ENCODE measurements at places on chromosomes 1 and 21. TPM values are rescaled to one million over a fixed set of nuclear protein-coding genes. Genes with fewer than 3 reads are reported as not detected.

Gene ACTA1
- not detected for polyA plus RNA-seq

Gene CXADR
- 0.99 TPM for polyA plus RNA-seq

Gene LHX8
- not detected for polyA plus RNA-seq

Gene GADD45A
- 13.0 TPM for polyA plus RNA-seq

Gene DNM3
- polyA plus RNA-seq = 0.36 TPM

Gene EGLN1
- polyA plus RNA-seq = 27.3 TPM

Gene TDRD10
- not detected for polyA plus RNA-seq

Gene C1QB
- not detected for polyA plus RNA-seq

Gene COL6A2
- polyA plus RNA-seq = 8.8 TPM

DNA sequence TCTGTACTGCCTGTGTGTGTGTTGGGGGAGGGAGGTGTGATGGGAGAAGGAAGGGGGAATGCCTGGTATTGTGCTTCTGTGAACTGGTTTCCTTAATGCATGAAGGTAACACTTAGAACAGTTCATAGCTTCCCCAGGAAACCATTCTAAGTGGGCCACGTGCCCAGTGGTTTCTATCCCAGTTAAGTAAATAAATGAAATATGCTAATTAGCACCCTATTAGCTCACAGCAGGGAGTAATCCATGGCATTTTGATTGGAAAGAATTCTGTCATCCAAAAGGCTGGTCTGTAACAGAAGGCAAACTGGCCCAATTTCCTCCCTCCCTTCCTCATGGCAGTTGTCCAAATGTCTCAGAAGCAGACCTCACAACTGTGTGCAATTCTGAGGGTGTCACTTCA is 199.3 kb downstream of the TTLL7 start:
- no peak for DNase-seq

- DNase-seq = no peak
Observed at GRCh38 chr1:8122477-8123407, 96.6 kb upstream of the ERRFI1 start.

- DNase-seq = no peak
Observed at GRCh38 chr1:28306301-28306949, 22.4 kb upstream of the MED18 start.

DNA sequence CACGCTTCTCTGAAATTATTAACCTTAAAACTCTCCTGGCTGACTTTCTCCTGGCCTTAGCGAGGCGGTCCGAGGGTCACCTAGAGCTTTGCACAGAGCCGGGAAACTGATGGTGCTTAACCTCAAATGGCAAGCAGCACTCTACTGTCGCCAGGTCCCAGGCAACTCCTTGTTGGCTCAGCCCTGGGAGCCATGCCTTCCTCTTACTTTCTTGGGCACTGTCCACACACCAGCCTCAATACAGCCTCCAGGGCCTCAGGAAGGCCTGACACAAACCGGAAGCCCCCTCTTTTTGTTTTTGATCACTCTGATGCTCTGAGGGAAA is 3.8 kb downstream of the TRABD2B start:
- DNase-seq = no peak

DNA sequence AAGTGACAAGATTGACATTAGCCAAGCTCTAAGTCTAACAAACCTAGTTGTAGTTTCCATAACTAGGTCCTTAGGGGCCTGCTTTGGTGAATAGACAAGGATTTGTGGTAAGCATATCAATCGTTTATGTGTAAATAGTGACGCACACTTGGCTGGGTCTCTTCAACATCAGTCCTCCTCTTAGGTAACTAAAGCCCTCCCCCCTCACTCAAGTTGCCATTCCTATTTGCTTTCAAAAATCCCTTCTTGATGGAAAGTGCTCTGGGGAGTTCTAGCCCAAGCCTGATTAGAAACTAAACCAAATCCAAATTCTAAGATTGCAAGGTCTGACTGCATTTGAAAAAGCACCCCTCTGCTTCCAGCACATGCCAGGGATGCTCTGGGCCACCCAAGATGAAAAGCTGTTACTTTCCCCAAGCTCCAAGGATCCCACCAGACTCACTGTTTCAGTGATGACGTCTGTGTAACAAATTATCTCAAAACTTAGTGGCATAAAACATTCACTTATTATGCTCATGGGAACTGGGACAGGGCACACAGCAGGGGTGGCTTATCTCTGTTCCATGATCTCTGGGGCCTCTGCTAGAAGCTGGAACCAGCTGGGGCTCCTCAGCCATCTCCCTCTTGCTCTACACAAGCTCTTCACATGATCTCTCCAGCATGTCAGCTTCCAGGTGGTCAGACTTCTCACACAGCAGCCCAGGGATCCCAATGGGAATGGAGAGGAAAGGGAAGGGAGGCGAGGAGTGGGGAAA is 74.1 kb downstream of the RRAGC start:
- DNase-seq = no peak

GRCh38 chr1:31691951-31692350 is 11.9 kb downstream of the COL16A1 start:
- no peak for DNase-seq

DNA sequence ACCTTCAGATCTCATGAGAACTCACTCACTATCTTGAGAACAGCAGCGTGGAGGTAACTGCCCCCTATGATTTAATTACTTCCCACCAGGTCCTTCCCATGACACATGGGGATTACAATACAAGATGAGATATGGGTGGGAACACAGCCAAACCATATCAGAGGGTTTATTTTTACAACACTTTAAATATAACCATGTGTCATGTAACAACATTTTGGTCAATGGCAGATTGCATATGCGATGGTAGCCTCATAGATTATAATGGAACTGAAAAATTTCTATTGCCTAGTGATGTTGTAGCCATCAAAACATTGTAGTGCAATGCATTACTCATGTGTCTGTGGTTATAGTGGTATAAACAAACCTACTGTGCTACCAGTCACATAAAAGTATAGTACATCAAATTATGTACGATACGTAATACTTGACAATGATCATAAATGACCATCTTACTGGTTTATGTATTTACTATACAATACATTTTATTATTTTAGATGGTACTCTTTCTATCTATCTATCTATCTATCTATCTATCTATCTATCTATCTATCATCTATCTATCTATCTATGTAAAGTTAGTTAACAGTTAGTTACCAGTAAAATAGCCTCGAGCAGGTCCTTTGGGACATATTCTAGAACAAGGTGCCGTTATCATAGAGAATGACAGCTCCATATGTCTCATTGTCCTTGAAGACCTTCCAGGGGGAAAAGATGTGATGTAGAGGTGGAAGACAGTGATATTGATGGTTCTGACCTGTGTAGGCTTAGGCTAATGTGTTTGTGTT is 12.6 kb upstream of the S100B start:
- DNase-seq = no peak

GRCh38 chr1:245776694-245777332 is 622.0 kb downstream of the KIF26B start:
- no peak for DNase-seq

DNA sequence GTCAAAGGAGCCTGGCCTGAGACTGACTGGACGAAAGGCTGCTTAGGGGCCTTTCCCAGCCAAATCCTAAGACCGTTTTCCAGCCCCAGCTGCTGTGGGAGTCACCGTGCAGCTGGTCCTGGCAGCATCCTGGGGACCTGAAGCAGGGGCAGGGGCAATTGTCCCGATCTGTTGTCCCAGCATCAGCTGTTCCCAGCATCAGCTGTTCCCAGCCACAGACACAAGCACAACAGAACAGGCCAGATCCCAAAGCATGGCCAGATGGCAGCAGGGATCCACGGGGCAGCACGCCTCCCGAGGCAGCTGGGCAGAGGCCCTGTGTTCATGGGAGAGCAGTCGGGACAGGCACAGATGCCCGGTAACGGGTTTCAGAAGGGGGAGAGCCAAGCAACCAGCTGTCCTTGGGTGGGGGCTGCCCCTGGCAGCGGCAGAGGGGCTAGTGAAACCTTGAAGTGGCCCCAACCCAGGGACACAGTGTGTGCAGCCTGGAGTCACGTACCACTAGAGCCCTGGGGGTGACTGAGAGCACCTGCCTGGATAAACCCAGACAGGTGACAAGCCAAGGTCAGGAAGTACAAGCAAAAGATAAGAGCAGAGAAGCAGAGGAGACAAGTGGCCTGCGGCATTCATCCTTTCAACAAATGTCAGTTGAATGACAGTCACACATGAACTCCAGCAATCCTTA is 13.3 kb downstream of the CELA2B start:
- no peak for DNase-seq

DNA sequence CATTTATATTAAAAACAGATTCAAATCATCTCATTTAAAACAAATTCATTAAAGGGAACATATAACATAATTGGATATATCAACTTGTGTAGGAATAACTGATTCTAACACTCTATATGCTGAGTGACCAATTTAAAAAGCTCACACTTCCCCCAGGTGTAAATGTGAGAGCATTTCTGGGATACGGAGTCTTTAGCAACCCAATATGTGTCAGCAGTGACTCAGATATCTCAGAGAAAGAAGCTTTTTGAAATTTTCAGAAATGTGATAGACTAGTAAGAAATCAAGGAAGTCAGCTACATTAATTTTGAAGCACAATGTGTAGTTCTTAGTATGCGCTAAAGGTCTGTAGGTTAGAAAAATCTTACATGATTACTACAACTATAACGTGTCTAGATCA is 87.9 kb upstream of the SERTAD4 start:
- DNase-seq = no peak

DNA sequence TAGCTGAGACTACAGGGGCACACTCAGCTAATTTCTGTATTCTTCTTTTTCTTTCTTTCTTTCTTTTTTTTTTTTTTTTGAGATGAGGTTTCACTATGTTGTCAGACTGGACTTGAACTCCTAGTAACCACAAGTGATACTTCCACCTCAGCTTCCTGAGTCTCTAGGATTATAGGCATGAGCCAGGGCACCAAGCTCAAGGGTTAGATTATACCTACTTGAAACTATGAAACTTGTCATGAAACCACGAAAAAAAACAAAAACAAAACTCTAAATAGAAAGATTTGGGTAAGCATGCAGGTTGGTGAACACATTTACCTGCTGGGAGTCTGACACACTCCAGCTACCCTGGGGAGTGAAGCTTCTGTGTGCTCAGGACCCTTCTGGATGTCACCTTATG is 2250.4 kb downstream of the MRPL39 start:
- DNase-seq = no peak

- DNase-seq = no peak
Observed at GRCh38 chr1:188889166-188889565, 1588.5 kb downstream of the BRINP3 start.

DNA sequence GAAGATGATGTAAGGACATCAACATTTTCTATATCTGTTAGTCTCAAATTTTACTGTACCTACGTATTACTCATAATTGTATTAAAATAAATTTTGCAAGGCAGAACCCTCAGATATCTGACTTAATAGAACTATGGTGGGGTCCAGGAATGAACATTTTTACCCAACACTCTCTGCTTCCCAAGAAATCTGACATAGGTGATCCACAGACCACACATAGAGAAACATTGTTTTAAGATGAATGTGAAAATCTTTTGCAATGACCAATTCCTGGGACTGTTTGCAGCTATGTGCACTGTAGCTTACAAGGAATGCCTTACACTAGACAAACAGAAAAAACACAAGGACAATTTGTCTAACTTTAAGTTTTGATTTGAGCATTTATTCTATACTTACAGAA is 645.6 kb upstream of the ADGRL2 start:
- no peak for DNase-seq

DNA sequence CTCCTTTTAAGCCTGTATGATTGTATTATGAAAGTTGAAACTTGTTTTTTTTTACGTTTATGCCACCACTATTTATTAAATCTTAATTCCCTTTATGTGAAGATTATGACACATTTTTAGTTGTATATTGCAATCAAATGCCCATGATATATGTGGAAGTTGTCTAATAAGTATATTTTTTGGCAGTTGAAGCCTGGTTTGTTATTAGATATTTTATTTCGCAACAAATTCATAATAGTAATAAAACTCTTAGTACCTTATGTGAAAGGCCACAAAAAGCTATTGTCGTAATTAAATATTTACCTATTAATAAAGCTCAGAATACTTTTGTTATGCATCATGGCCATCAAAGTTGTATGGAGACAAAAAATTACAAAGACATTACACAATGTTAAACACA is 386.8 kb downstream of the NCAM2 start:
- DNase-seq = no peak

- DNase-seq = peak; percentile 56
Observed at GRCh38 chr1:119870917-119871596, 25.3 kb downstream of the ADAM30 start.

DNA sequence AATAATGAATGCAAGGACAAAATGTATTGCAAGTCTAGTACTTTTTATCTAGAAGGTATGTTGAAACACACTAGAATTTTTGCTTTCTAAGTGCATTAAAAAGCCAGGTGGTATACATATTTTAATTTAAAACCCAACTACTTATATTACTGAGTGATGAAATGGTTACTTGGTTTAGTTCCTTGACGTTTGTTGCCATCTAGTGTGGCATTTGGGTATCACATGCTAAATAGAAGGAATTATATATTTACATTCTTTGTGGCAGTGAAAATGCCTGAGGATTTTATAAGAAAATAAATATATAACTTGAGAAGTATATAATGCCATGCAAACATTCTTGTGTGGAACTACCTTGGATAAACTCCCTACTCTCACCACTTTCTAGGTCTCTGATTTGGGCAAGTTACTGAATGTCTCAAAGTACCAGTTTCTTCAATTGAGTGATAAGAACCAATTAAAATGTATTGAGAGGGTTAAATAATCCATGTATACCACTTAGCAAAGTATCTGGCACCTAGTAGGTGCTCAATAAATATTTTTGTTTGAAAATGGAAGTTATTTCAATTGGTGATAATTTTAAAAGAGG is 69.6 kb downstream of the SDCCAG8 start:
- DNase-seq = peak; percentile 27

DNA sequence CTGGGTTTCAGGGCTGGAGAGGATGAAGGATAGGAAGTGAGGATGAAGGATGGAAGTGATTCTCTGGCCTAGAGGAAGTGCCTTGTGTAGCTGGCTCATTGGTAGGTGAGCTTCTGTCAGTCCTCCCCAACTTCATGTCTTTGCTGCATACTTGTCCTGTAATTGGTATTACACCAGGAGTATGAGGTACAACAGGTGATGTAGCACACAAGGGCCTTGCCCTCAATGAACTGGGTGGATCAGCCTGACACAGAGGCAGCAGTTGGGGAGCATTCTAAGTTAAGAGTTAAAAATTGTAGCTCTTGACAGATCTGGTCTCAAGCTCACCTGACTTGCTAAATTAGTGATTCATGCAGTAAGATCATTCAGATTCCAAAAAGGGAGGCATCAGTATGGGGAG is 37.9 kb upstream of the CACNA1E start:
- DNase-seq = no peak

GRCh38 chr21:16573578-16573977 is 843.8 kb downstream of the USP25 start:
- no peak for DNase-seq

Data from naive thymus-derived CD8-positive, alpha-beta T cell (primary cell).